ENCODE measurements at places on chromosomes 7 and 10.

- no peaks in the 10 kb centered on the region for H3K4me1 ChIP-seq
- no peak overlapping the region for H3K4me3 ChIP-seq
- DNase-seq, result no peak
Measured at GRCh38 chr7:16745645-16746044, 7.9 kb upstream of the TSPAN13 start.

DNA sequence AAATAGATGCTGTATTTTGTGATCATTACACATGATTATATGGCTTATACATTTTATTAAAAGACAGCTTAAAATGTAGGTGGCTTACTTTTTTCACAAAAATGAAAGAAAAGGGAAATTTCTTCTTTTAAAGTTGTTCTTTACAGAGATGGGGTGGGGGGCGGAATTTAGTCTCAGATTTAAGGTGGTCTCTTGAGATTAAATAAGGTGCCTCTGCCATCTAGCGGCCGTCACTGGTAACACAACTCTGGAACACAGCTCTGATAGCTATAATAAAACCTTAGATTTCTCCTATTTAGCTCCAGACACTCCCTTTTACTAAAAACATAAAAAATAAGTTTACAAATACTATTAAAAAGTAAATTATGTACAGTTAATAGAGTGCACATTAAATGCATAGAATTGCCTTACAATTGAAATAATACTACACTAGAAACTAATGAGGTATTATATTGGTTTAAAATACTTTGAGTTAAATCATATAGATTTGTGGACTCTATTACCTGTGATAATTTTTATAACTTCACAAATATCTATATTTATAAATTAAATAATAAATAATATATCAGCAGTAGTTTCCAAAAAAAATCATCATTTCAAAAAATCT, 210.9 kb downstream of the DGKB start:
- H3K4me1 ChIP-seq, result no peaks in the 10 kb centered on the region
- no peak overlapping the region for H3K27ac ChIP-seq
- DNase-seq, result peak; percentile 35
- H3K36me3 ChIP-seq, result no peaks in the 10 kb centered on the region

DNA sequence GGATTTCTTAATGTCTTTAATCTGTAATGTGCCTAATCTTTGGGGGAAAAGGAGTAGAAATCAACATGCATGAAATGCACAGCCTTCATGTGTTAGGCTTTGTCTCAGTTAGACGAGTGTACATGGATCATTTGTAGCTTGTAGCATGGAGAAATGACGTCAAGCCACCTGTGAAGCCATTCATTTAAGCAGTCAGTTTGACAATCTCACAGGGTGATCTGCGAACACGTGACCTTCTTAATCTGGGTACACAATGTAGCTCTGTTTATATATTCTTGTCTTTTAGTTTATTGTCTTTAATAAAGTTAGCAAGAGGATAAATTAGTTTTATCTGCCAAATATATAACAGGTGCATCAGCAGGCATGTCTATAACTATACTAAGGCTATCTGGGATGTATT, 351.9 kb upstream of the LRGUK start:
- no peaks in the 10 kb centered on the region for H3K27me3 ChIP-seq
- H3K4me3 ChIP-seq, result no peak overlapping the region
- no peak for DNase-seq
- H3K36me3 ChIP-seq, result no peaks in the 10 kb centered on the region
- no peaks in the 10 kb centered on the region for H3K4me1 ChIP-seq

- no peak for DNase-seq
- H3K4me1 ChIP-seq, result peaks cover 26% of the 10 kb centered on the region
- no peak overlapping the region for H3K4me3 ChIP-seq
- no peaks in the 10 kb centered on the region for H3K36me3 ChIP-seq
- no peak overlapping the region for H3K27ac ChIP-seq
Measured at GRCh38 chr7:76330261-76330660, 27.8 kb downstream of the HSPB1 start.

DNA sequence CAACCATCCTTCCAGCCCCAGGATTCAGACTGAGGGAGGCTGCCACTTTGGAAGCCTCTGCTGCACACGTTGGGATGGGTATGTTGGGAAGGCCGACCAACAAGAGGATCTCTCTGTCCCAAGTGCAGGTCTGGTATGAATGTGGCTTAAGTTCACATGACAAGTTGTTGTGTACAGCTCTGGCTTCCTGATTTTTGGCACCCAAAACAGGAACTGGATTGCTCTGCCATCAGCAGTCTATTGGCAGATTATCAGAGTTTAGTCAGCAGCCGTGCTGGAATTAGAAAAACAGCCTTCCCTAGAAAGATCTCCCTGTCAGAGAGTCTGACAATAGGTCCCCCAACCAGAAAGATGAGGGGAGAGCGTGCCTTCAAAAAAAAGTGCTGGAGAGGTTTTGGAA, 66.9 kb downstream of the GOLGA7B start:
- no peaks in the 10 kb centered on the region for H3K4me1 ChIP-seq
- no peak overlapping the region for H3K4me3 ChIP-seq
- H3K27me3 ChIP-seq, result no peaks in the 10 kb centered on the region
- H3K27ac ChIP-seq, result no peak overlapping the region
- no peaks in the 10 kb centered on the region for H3K36me3 ChIP-seq

Data from right lobe of liver (tissue), 6 donors.